Fibroblast of gingiva (primary cell): ENCODE measurements at places on chromosomes 3 and 15.
A peak's percentile ranks its signal among the peaks of the same experiment; 100 is the strongest.

GRCh38 chr3:120506076-120506827 is 55.5 kb upstream of the FSTL1 start:
- DNase-seq = peak; percentile 34

DNA sequence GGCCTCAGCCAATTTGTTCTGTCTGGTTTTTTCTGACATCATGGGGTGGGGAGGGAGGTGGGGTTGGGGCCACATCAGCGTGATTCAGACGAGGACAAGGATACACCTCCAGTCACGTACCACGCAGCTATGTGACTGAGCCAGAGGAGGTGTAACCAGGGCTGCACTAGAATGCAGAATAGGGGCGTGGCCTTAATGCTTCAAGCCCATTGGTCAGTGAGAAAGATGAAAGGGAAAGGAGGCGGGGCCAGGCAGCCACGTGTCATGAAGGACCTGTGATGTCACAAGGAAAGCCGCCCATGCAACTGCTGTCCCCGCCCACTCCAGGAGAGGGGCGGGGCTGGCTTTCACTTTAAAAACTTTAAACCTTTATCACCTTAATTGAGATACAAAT is at the start of gene GOLGA6L2:
Gene GOLGA6L2 (minus strand): TSS at position 137 of the 394 bp plus-strand sequence. CDS start 62 bp downstream, at position 75.
- no peak for DNase-seq

DNA sequence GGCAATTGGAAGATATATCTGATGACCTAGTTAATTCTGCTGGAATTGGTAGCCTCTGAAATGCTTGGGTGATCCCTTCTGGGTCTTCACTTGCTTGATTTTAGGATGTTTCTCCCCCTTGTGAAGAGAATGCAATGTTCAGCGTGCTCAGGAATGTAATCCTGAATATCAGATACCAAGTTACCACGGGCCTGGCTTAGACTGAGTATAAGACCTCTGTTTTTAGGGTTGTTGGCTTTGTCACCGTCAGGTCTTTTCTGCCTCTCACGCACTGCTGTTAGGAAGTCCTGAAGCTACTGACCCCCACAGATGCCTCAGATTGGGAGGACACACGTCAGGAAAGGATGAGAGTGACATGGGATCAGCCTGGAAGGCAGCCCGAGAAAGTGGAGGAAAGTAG is 198.5 kb downstream of the CDIN1 start:
- no peak for DNase-seq

DNA sequence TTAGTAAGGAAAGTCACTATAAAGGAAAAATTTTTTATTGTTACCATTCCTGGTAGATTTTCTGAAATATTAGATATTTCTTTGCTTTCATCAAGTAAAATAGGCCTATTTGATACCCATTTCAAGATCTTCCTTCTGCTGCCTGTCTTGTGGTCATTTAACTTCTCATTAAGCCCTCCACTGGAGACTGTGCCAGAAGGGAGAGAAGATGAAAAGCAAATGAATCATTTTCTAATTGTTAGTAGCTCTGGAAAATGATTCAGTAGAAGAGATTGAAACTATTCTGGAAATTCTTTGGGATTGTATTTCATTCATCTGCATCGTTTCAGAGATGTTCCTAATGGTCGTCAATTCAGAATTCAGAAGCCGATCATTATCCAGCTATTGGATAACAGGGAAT is 3.2 kb downstream of the KCTD6 start:
- DNase-seq = no peak

DNA sequence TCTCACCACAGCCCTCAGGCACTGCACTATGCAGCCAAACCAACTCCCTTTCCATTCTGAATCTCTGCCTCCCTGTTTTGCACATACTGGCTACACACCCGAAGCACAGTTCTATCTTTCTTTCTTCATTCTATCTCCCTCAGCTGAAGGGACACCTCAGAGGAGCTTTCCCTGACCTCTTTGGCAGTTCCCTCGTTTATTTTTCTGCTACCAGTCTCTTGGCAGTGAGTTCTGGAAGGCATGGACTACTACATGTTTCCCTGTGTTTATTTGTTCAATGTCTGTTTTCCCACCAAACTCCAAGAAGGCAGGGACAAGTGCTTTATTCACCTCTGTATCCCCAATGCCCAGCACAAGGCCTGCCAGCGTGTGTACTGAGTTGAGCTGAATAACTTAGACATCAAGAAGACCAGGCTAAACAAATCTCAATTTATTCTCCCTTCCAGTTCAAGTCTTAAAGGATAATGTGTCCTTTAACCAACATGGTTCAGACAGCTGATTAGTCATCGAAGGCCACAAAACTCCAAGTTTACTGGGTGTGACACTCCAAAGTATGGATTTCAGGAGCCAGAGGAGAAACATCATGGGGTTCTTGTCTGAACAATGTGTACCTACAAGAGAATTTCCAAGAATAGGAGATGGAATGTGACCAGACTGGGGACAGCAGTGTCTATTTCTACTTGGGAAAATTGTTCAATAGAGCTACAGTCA is 260.1 kb upstream of the CTNNB1 start:
- no peak for DNase-seq

DNA sequence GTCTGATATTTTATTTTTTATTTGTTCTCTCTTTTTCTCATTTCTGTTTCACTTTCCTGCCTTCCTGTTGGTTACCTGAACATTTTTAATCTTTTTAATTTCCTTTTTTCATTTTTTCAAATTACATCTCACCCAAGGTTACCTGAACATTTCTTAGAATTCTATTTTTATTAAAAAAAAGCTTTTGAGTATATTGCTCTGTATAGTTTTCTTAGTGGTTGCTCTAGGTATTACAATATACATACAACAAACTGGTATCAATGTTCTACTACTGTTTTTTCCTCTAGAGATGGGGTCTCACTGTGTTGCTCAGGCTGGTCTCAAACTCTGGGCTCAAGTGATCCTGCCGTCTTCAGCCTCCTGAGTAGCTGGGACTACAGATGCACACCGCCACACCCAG is 79.4 kb downstream of the DHX30 start:
- no peak for DNase-seq

GRCh38 chr3:149270180-149270579 is 48.6 kb upstream of the CP start:
- no peak for DNase-seq

- no peak for DNase-seq
These were observed 35.6 kb downstream of the UBR1 start for GRCh38 chr15:43070249-43070648.

DNA sequence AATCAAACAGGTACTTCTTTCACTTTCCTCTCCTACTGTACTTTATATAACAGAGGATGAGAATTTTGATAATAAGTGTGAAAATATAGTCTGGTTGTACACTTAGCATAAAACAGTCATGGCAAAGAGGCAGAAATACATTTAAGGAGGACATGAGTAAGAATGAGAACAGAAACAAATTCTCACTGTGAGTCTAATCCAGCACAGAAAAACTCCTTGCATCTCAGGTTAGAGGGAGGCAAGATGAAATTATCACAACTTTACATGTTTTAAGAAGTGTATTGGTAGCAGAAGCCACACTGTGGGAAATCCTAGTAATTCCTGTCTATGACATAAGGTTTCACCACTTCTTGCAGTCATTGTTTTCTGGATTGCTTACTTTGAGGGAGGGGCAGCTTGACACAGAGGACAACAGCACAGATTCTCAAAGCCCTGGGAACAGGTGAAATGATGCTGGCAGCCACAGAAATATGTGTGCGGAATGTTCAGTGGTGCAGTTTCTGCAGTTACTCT is 733.6 kb upstream of the GBE1 start:
- DNase-seq = no peak

- DNase-seq = no peak
These were observed 293.5 kb upstream of the SOX2 start for GRCh38 chr3:181418233-181418632.

- DNase-seq = no peak
These were observed 979.1 kb downstream of the MCTP2 start for GRCh38 chr15:95210436-95210981.

GRCh38 chr3:15778332-15778858 is 19.4 kb downstream of the ANKRD28 start:
- DNase-seq = no peak

GRCh38 chr15:70670680-70671079 is 92.7 kb downstream of the UACA start:
- DNase-seq = no peak
